ENCODE measurements at places on chromosomes 1 and 21.
A peak's percentile ranks its signal among the peaks of the same experiment; 100 is the strongest.

GRCh38 chr1:66207484-66207883 lies 326.5 kb upstream of the SGIP1 start:
- DNase-seq, result no peak

DNA sequence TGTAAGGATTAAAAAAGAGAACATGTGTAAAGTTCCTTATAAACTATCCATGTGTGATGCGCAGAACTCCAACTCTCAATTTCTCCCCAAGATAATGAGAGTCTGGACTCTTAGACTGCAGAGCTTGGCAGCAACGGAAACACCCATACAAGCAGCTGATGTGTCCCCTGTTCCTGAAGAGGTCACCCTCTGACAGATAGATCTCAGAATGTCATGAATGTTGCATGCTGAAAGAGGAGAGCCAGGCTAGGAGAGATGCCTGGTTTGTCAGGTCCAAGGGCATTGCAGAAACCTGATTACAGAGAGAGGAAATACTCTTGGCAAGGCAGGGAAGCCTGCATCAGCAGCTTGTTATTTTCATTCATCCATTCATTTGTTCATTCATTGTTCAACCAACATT lies 24.2 kb downstream of the MTARC1 start:
- DNase-seq, result no peak

- no peak for DNase-seq
Measured at GRCh38 chr1:203772836-203773235, 7.9 kb downstream of the LAX1 start.

DNA sequence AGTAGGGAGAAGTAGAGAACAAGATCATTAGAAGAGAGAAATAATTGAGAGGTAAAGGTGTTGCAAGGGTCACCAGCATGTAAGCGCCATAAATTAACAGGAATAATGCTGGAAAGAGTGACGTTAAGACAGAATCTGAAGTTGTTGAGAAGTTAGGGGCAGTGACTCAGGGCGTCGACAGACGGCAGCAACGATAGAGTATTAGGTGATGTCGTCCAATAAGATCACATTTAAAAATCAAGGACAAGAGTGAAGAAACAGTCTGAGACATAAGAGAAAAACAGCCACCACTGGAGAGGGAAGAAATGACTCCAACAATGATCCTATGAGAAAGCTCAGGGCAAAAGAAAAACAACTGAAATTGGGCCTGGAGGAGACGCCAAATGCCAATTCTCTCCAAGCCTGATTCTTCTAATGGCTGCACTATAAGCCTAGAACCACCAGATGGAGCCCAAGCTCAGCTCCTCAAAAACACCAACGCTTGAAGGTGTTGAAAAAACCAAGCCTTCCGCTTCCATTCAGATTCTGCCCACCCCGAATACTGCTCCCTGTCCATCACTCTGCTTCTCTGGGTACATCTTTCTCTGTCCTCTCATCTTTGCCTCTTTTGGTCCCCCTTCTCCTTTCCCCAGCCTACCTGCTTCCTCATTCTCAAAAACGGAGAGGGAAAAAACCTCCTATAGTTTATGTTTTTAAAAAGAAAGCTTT lies 70.0 kb downstream of the LUZP1 start:
- peak; percentile 18 for DNase-seq

DNA sequence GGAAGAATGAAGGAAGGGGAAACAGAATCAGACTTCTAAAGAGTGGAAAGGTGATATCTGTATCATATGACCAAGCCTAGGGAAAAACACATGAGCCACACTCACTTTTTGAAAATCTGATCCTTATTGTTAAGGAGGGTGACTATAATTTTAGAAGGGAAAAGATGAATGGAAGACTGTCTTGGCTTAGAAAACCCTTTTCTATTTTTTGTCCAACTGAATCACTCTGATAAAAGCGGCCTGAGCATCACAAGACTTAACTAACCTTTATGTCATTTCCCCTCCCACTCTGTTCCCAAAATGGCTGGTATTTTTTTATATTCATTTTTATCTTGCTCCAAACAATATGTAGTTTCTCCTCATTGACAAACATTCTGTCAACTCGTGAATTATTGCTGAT lies 169.8 kb downstream of the C1orf21 start:
- no peak for DNase-seq

DNA sequence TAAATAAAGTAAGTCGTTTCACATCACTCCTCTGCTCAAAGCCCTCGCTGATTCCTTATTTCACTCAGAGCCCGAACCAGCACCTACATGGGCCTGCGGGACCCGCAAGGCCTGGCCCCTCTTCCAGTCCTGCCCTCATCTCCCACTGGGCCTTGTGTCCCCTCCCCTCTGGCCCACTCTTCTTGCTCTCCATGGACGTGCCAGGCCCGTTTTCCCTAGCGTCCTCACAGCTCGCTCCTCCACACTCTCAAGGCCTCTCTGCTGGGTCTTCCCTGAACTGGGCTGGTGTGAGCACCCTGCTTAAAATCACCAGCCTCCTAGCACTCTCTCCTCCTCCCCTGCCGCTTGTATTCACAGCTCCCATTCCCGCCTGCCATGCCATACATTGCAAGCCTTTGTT lies 237.9 kb downstream of the FOXD2 start:
- no peak for DNase-seq

GRCh38 chr1:110338309-110338885 lies 780 bp upstream of the RBM15 start:
- peak; percentile 85 for DNase-seq

- no peak for DNase-seq
Measured at GRCh38 chr1:46030876-46031660, 101.4 kb downstream of the PIK3R3 start.

- DNase-seq, result no peak
Measured at GRCh38 chr1:93595266-93595665, 86.4 kb downstream of the BCAR3 start.

GRCh38 chr1:226549094-226549936 lies 751 bp downstream of the STUM start:
- no peak for DNase-seq

DNA sequence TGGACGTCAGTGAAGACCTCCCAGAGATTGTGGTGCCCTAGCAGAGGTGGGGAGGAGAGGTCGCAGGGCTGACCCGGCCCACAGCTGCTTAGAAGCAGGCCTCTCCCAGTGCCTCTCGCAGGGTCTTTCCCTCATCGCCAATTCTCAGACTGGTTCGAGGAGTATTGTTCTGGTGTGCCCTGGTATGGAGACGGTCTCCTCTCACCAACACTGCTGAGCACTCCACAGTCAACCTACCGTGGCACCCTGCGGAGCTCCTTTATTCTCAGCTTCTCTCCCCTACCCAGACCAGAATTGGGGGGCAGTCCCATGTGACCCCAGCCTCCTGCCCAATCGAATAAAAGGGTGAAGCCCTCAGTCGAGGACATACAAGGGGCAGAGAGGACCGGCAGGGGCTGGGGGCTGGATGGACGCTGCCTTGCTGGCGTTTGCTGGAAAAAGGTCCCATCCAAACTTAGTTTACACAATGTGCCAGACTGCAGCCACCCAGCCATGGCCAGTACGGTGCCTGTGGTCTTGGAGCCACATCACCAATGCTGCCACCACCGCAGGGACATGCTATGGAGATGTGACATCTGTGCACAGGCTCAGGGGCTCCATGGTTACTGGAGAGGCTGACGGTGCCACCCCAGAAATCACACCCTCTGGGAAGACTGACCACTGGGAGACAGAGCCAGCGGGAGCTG lies 80.8 kb downstream of the STUM start:
- DNase-seq, result no peak

DNA sequence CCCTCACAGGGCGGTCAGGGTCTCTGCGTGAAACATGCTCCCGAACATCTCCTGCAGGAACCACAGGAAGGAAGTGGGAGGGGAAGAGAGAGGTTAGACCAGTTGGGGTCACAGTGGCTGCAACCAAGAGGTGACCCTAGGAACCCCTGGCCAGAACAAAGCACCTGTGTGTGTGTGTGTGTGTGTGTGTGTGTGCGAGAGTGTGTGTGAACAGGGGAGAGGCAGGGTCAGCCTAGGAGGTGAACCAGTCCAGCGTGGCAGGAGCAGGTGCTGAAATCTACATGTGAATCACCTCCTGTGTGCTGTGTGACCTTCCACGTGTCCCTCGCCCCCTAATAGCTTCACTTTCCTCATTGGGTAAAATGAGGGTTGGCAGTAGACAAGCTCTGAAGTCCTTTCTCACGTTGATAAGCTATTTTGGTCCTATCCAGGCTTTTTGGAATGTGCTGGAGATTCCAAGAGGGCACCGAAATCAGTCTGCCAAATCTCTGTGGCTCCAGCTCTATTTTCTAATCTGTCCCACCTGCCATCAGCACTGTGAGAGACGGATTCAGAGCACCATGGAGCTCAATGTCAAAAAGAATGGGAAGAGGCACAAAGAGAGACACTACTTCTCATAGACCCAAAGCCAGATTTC lies 27.8 kb downstream of the SLC26A9 start:
- no peak for DNase-seq

DNA sequence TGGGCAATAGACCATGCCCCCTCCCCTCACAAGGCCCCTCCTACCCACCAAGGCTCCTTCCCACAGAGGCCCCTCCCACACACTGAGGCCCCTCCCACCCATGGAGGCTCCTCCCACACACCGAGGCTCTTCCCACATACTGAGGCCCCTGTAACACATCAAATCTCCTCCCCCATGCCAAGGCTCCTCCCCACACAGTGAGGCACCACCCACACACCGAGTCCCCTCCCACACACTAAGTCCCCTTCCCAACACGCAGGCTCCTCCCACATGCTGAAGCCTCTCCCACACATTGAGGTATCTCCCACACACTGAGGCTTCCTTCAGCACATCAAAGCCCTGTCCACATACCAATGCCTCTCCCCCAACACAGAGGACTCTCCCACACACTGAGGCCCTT lies 391.8 kb downstream of the CAMTA1 start:
- DNase-seq, result no peak

DNA sequence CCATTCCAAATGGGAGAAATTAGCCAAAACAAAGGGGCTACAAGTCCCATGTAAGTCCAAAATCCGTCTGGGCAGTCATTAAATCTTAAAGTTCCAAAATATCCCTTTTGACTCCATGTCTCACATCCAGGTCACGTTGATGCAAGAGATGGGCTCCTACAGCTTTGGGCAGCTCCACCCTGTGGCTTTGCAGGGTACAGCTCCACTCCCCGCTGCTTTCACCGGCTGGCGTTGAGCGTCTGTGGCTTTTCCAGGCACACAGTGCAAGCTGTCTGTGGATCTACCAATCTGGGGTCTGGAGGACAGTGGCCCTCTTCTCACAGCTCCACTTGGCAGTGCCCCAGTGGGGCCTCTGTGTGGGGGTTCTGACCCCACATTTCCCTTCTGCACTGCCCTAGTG lies 130.2 kb downstream of the TPR start:
- no peak for DNase-seq

DNA sequence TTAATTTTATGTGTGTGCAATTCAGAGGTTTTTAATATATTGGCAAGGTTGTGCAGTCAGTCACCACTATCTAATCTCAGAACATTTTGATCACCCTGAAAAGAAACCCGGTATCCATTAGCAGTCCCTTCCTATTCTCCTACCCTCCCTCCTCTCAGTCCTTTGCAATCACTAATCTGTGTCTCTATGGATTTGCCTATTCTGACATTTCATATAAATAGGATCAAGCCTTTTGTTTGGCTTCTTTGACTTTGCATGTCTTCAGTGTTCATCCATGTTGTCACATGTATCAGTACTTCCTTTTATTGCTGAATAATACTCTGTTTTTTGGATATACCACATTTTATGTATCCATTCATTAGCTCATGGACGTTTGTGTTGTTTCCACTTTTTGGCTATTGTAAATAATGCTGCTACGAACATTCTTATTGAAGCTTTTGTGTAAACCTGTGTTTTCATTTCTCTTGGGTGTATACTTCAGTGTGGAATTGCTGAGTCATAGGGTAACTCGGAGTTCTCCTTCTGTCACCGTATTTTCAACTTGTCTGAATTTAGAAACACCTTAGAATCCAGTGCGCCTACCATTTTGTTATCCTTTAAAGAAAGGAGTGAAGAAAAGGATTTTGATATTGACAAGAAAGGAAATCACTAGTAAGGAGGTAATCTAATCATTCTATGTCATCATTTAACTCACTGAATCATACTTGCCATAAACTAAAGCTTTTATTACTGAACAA lies 3.4 kb downstream of the CEP85 start:
- DNase-seq, result no peak

- no peak for DNase-seq
Measured at GRCh38 chr21:42572906-42573495, 59.3 kb downstream of the SLC37A1 start.

DNA sequence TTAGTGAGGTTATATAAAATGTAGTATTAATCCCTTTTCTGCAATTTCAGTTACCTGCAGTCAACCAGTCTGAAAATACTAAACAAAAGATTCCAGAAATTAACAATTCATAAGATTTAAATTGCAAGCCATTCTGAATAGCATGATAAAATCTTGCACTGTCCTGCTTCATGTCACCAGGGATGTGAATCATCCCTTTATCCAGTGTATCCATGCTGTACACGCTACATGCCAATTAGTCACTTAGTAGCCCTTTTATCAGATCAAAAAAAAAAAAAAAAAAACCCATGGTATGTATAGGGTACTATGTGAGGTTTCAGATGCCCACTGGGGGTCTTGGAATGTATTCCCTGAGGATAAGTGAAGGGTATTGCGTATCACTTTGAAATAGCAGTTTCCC lies 191.3 kb upstream of the HP1BP3 start:
- DNase-seq, result no peak

DNA sequence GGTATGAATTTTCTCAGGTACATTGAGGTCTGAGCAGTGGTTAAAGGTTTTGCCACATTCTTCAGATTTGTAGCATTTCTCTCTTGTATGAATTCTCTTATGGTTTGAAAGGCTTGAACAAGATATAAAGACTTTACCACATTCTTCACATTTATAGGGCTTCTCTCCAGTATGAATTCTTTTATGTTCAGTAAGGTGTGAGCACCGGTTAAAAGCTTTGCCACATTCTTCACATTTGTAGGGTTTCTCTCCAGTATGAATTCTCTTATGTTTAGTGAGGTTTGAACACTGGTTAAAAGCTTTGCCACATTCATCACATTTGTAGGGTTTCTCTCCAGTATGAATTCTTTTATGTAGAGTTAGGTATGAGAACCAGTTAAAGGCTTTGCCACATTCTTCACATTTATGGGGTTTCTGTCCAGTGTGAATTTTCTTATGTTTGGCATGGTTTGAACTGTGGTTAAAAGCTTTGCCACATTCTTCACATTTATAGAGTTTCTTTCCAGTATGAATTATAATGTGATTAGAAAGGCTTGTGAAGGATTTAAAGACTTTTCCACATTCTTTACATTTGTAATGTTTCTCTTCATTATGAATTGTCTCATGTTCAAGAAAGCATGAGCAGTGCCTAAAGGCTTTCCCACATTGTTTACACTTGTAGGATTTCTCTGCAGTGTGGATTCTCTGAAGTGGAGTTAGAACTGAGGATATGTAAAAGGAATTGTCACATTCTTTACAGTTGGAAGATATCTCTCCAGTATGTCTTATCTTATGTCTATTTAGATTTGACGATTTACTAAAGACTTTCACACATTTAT lies 18.4 kb upstream of the ZNF124 start:
- DNase-seq, result no peak

DNA sequence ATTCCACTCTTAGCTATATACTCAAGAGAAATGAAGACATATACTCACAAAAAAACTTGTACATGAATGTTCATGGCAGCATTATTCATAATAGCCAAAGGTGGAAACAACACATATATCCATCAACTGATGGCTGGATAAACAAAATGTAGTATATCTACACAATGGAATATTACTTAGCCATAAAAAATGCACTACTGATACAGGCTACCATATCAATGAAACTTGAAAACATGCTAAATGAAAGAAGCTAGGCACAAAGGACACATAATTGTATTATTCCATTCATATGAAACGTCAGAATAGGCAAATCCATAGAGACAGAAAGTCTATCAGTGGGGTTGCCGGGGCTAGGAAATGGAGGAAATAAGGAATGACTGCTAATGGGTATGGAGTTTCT lies 67.3 kb downstream of the NUP210L start:
- no peak for DNase-seq

GRCh38 chr1:110673197-110673701 lies 1.5 kb downstream of the KCNA3 start:
- DNase-seq, result no peak
